ENCODE measurements at places on chromosomes 2 and 18. TPM values are rescaled to one million over a fixed set of nuclear protein-coding genes. Genes with fewer than 3 reads are reported as not detected.

Gene SPP2
- total RNA-seq: not detected

Gene TET3
- total RNA-seq: 26.3 TPM

Gene SH3RF3
- 1.4 TPM for total RNA-seq

Gene C1QL2
- total RNA-seq: not detected

Gene EMILIN1
- total RNA-seq: 0.22 TPM

Gene CHN1
- total RNA-seq: 10.7 TPM

Gene CLEC4F
- total RNA-seq: not detected

Gene EIF5B
- total RNA-seq: 38.0 TPM

Gene NOL4
- not detected for total RNA-seq

Gene CNGA3
- not detected for total RNA-seq

Gene IL1RN
- not detected for total RNA-seq

GRCh38 chr2:28764909-28765711 is 13.5 kb downstream of the PPP1CB start:
- no peak for DNase-seq

- no peak for DNase-seq
Observed at GRCh38 chr2:19536136-19536535, 177.7 kb upstream of the OSR1 start.

DNA sequence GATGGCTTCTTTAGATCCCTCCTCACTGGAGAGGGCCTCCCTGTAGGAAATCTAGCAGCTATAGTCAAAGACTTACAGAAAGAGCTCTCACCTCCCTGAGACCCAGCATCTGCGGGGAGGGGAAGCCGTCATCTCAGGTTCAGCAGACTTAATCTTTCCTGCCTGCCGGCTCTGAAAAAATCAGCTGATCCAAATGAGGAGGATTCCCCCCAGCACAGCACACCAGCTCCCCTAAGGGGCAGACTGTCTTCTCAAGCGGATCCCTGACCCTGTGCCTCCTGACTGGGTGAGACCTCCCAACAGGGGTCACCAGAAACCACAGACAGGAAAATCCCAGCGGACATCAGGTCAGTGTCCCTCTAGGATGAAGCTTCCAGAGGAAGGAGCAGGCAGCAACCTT is 601.9 kb downstream of the CNTNAP5 start:
- no peak for DNase-seq

DNA sequence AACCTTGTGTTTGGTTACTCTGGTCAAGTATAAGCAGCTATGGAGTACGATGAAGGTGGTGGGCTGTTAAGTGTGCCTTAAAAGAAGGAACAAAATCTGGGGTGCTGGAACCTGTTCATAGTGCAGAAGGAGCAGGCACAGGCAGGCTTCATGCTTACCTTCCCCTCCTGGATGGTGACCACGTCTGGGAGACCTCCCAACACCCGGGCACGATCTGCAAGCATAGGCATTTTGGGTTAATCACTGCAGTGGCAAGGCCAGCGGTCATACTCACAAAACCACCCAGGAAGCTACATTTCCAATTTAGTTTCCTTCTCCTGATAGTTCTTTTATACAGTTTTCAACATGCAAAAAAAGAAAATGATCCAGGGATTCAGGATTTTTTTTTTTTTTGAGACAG is 58.7 kb upstream of the LPIN2 start:
- no peak for DNase-seq

- DNase-seq: no peak
Observed at GRCh38 chr2:108199726-108200125, 40.0 kb upstream of the SULT1C3 start.

- DNase-seq: no peak
Observed at GRCh38 chr18:47817017-47817794, 113.3 kb downstream of the SMAD2 start.

- no peak for DNase-seq
Observed at GRCh38 chr2:111252436-111252835, 131.7 kb downstream of the BCL2L11 start.

All from CD4-positive, CD25-positive, alpha-beta regulatory T cell (primary cell).